Psoas muscle (tissue), 8 donors: ENCODE measurements at places on chromosomes 3 and 15. TPM values are rescaled to one million over a fixed set of nuclear protein-coding genes. Genes with fewer than 3 reads are reported as not detected.

The TIMP4 gene
- 1.3 TPM for total RNA-seq

The SH2D7 gene
- not detected for total RNA-seq

GRCh38 chr3:136954980-136955780 is 2.6 kb upstream of the IL20RB start:
- no peaks in the 10 kb centered on the region for H3K4me1 ChIP-seq
- H3K27ac ChIP-seq, result no peak overlapping the region
- H3K36me3 ChIP-seq, result no peaks in the 10 kb centered on the region
- DNase-seq, result no peak
- no peak overlapping the region for H3K4me3 ChIP-seq
- H3K27me3 ChIP-seq, result no peaks in the 10 kb centered on the region

DNA sequence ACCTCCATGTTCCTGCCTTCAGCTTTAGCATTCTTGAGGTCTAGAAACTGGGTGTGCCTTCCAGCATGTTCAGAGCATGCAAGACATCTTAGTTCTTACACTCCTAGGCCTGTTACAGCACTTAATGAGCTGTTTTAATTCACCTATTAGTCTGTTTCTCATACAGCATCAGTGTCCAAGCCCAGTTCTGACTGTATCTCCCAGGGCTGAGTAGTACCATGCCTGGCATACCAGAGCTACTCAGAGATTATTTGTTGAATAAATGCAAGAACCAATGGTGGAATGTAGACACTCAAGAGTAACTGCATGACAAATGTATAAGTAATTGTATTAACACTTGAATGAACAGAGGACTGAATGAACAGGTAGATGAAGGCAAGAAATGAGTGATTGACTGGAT is 61.8 kb upstream of the SCN5A start:
- no peaks in the 10 kb centered on the region for H3K4me1 ChIP-seq
- DNase-seq, result no peak
- no peak overlapping the region for H3K27ac ChIP-seq
- no peaks in the 10 kb centered on the region for H3K27me3 ChIP-seq
- no peak overlapping the region for H3K4me3 ChIP-seq

DNA sequence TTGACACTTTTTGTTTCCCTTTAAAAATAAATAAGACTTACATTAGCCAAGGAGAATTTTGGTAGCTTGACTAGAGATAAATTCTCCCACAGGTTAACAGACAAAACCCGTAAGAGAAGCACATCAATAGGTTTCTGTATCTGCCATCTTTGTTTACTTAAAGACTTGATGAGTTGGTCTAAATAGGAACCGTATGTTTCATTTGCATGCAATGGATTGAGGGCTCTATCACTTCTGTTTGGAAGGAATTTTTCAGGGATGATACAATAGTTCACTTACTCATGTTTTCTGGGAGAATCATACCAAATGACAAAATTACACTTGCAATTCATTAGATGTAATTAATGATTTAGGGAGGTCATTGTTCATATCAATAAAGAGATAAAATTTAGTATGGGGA is 631.5 kb upstream of the NR2F2 start:
- no peaks in the 10 kb centered on the region for H3K36me3 ChIP-seq
- no peaks in the 10 kb centered on the region for H3K4me1 ChIP-seq
- no peaks in the 10 kb centered on the region for H3K27me3 ChIP-seq
- no peak for DNase-seq
- no peak overlapping the region for H3K27ac ChIP-seq
- H3K4me3 ChIP-seq, result no peak overlapping the region
